ENCODE measurements at places on chromosomes 7 and 10. TPM values are rescaled to one million over a fixed set of nuclear protein-coding genes. Genes with fewer than 3 reads are reported as not detected.

REEP3 gene
- total RNA-seq: 83.2 TPM

TMEM225B gene
- total RNA-seq: 1.4 TPM

OR6V1 gene
- not detected for total RNA-seq

ABCA13 gene
- total RNA-seq: 0.05 TPM

LMTK2 gene
- 9.2 TPM for total RNA-seq

CPA4 gene
- total RNA-seq: 21.8 TPM

AKR1D1 gene
- total RNA-seq: not detected

GIMAP5 gene
- not detected for total RNA-seq

SLC18A3 gene
- not detected for total RNA-seq

- no peak for DNase-seq
Measured at GRCh38 chr10:55024713-55025112, 223.7 kb upstream of the PCDH15 start.

DNA sequence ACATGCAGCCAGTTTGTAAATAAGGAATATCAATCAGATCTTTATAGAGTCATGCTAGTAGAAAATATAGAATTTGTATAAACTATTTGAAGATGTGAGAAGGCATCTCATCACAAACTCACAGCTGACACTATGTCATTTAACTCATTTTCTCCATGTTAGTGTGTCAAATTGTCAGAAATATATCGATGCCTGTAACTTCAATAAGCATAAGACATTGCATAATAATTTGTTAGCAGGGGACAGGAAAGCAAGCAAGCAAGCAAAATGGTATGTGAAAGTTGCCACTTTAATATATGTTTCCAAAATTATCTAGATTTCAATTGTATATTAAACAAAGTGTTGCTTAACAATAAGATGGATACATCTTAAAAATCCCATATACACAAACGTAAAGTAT lies 571.0 kb downstream of the ARL4A start:
- no peak for DNase-seq

DNA sequence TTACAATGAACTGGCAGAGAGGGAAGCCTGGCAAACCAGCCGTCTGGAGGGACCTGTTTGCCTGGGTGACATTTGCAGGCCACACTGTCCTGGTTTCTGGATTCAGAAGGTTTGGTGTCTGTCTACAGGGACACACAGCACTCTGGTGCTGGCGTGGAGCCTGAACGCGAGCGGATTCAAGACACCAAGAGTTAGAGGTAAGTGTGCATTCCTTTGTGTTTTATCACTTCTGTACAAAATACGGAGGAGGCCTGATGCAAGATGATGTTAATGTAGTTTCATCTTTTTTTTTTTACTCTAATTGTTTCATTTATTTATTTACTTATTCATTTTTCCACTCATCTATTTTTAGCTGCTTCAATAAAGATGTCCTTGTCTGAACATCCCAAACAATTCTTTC lies 485.3 kb upstream of the ADARB2 start:
- no peak for DNase-seq

- no peak for DNase-seq
Measured at GRCh38 chr7:70267381-70268120, 669.3 kb downstream of the AUTS2 start.

GRCh38 chr10:60955957-60956425 lies 12.0 kb upstream of the RHOBTB1 start:
- DNase-seq: peak; percentile 79

DNA sequence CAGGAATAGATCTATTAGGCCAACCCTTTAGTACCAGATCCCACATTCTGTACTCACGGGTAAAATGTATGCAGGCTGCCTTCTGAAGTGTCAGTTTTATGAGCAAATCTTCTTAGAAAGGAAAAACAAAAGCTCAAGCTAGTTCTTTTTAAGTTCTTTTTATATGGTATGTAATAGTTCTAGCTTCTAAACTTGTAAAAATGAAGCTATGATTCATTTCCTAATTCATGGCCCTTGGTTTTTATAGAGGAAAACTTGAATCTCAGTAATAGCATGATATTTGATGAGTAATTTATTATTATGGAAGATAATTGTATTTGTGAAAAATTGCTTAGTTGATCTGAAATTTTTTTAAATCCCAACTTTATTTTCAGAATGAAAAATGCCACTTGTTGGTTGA lies 54.3 kb downstream of the SLK start:
- DNase-seq: no peak

GRCh38 chr10:126199221-126199998 lies 188.9 kb downstream of the ADAM12 start:
- DNase-seq: peak; percentile 87

DNA sequence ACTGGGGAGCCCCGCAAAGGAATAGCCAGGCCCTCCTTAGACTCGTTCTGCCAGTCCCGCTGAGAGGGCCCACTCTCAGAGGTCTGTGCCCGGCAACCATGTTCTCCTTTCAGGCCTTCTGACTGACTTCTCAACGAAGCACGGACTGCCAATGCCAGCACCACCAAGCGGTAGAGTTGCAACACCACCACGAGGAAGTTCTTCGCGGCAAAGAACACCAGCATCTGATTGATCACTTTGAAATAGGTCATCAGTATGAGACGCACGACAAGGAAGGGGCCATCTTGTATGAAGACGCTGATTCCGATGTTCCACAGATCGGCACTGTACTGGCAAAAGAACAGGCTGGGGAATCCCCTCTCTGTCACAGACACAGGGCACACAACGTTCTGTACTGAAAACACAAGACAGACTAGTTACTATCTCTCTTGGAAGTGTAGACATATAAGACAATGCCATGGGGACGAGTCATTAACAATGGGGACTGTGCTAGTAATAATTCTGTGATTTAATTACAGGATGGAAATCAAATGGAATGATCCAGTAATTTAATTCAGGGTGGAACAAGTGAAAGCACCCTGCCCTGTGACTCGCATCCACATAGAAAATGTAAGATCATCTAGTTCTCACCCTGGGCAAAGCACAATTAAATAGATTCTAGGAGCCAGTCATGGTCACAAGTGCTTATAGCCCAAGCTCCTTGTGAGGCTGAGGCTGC lies 42.7 kb downstream of the TMEM26 start:
- no peak for DNase-seq

GRCh38 chr10:96236090-96236478 lies 35.3 kb downstream of the BLNK start:
- no peak for DNase-seq

GRCh38 chr7:26065652-26066051 lies 86.3 kb upstream of the NFE2L3 start:
- no peak for DNase-seq

GRCh38 chr10:72323108-72323749 lies 31.5 kb downstream of the DNAJB12 start:
- DNase-seq: no peak

DNA sequence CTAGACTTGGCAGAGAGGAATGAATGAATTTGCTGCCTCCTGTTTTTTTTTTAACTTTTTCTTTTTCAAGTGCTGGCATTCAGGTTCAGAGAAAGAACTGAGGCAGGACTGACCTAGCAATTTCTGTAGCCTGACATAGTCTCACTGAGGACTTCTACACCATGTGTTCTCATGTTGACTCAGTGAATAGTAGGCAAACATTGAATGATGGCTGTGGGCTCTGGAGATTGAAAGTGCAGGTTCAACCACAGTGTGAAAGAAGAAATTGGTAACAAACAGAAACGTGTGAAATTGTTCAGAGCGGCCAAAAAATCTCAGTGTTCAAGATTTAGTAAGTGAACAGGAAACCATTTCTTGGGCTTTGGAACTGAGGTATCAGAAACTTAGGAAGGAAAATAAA lies 322.4 kb upstream of the GHITM start:
- no peak for DNase-seq

- DNase-seq: no peak
Measured at GRCh38 chr10:61475449-61475873, 22.3 kb upstream of the TMEM26 start.

GRCh38 chr7:68938151-68938550 lies 660.1 kb upstream of the AUTS2 start:
- no peak for DNase-seq

- DNase-seq: no peak
Measured at GRCh38 chr10:56679578-56679977, 318.5 kb upstream of the ZWINT start.

- no peak for DNase-seq
Measured at GRCh38 chr7:96718107-96719003, 8.7 kb upstream of the SEM1 start.

DNA sequence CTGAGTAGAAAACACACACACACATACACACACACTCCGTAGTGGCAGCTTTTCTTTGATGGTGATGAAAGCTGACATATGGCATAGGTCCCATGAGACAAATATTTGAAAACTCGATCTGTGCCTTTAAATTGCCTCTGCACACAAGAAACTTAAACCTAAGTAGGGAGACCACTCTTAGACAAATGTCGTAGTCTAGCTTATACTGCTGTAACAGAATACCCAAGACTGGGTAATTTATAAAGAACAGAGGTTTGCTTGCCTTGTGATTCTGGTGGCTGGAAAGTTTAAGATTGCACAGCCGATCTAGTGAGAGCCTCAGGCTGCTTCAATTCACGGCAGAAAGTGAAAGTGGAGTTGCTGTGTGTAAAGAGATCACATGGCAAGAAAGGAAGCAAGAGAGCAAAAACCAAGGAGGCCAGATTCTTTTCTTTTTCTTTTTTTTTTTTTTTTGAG lies 489.4 kb upstream of the SORCS1 start:
- no peak for DNase-seq

GRCh38 chr7:133310232-133310862 lies 57.5 kb downstream of the EXOC4 start:
- no peak for DNase-seq

DNA sequence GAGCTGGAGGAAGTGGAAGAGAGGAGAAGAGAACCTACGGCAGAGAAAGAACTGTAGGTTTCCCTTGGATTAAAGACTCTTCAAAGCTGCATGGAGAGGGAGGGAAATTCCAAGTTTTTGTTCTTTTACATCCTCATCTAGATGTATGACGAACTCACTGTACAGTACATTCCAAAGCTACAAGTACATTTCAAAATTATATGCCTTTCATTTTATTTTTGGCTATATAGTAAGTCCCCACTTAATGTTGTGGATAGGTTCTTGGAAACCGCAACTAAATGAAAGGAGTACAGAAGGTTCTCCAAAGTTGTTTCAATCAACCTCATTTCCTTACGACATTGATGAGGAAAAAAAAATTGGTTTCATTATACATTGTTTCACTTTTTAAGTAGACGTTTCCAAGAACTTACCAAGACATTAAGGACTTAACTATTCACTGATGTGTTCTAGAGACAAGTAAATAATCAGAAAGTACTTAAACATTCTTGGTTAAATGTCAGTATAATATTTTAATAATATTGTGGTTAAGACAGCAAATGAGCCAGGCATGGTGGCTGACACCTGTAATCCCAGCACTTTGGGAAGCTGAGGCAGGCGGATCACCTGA lies 16.1 kb upstream of the JMJD1C start:
- no peak for DNase-seq

- DNase-seq: no peak
Measured at GRCh38 chr7:45085619-45086200, 3.1 kb downstream of the NACAD start.

GRCh38 chr10:102120991-102121738 lies 997 bp upstream of the LDB1 start:
- peak; percentile 70 for DNase-seq

DNA sequence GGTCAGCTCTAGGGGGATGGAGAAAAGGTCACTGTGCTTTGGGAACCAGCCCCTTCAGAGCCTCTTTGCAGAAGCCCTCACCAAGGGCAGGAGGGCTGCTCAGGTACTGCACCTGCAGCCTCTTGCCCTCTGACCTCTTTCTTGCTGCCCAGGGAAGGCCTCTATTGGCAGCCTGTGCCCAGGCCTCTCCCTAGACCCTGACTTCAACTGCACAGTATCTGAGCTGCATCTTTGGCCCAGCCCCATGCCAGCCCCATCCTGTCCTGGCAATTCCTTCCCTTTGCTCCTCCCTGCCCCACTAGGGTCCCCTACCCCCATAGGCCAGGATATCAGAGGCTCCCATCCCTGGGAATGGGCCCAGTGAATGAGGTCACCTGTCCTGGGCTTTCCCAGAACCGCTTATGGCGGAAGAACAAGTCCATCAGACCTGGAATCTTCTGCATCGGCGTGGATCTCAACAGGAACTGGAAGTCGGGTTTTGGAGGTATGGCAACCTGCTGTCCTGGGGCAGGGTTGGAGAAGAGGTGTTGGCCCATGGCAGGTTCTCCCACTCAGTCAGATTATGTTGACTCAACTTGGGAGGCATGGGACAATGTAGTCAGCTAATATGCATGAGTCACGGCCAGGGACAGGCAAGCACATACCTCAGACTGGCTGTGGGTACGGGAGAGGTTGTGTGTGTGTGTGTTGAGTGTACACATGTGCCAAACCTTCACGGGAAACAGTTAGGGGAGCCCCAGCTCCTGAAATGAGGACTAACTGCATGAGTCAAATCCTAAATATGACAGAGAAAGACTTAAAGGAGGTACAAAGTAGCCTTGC lies 17.1 kb upstream of the CPA1 start:
- DNase-seq: peak; percentile 99

DNA sequence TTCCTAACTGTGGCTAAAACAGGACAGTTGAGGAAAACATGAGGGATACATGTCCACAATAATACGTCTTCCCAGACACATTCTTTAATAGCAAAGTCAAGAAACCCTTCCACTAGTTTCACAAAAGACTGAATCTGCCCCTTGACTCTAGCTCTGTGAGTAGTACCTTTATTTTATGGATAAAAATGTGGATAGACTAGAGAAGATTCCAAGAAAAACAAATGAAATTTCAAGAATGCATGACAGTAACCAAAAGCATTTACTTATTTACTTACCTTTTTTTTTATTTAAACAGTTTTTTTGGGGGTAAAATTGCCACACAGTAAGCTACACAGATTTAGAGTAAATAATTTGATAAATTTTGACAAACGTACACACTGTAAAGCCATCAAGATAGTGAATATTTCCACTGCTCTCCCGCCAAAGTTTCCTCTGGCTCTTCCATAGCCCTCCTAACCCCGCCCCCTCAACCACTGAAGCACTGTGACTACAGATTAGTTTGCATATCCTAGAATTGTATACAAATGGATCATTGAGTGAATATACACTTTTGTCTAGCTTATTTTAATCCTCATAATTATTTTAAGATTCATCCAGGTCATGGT lies 420.4 kb upstream of the ZMIZ1 start:
- DNase-seq: peak; percentile 20

DNA sequence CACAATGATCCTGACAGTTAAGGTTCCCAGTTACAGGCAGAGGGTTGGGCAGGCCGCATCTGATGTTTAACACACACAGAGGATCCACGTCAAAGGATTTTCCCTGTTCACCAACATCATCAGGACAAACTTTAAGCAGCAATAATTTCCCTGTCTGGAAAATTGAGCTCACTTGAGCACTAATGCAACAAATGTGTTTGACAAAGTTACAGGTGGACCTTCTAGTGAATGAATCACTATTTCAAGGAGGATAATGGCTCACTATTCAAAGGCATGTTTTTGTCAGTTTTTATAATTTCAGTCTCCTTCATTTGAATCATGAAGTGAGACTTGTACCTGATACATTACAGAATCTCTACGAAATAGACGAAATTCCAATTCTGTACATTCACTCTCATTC lies 127.3 kb downstream of the DIP2C start:
- no peak for DNase-seq

GRCh38 chr10:44713307-44713706 lies 197.8 kb upstream of the TMEM72 start:
- no peak for DNase-seq

- no peak for DNase-seq
Measured at GRCh38 chr7:29858191-29858951, 52.1 kb downstream of the WIPF3 start.

GRCh38 chr10:89134963-89135362 lies 72.2 kb downstream of the CH25H start:
- no peak for DNase-seq

- no peak for DNase-seq
Measured at GRCh38 chr10:61978965-61979364, 77.5 kb downstream of the ARID5B start.
